Inflammatory macrophage treated with lipopolysaccharide for 1 hour (primary cell): ENCODE measurements at places on chromosomes 2 and 18.

DNA sequence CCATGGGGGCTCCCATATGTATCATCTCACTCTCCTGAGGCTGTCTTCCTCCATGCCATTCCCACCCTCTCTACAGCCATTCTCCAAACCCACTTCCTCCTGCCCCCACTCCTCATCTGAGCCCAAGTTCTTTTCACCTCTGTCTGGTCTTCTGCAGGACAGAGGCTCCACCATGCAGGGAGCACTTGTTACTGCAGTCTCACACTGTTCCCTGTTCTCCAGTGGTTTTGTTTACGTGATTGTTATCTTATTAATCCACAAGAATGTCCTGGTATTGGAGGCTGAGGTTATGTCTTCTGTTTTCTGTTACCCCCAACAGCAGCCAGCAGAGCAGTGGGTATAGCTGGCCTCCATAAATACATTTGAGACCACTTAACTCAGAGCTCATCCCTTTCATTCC, 51.4 kb downstream of the PAX8 start:
- no peak for DNase-seq

GRCh38 chr18:42782929-42783328, 332.6 kb downstream of the RIT2 start:
- DNase-seq, result no peak

DNA sequence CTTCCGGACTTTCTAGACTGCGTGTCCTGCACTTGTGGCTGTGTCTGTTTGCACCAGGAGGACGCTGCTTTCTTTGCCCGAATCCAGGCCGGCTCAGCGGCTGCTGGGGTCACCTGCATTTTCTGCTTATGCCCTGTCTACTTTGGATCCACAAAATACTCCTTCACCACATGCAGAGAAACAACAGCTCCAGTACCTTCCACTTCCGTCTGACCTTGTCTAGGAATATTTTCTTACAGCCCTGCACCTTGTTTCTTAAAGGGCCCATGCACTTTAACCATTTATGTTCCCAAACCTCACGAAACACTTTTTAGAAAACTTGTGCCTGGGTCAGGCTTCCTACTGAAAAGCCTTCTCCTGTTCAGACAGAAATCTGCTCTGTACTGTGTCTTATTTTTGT, 129.4 kb upstream of the NCK2 start:
- no peak for DNase-seq

DNA sequence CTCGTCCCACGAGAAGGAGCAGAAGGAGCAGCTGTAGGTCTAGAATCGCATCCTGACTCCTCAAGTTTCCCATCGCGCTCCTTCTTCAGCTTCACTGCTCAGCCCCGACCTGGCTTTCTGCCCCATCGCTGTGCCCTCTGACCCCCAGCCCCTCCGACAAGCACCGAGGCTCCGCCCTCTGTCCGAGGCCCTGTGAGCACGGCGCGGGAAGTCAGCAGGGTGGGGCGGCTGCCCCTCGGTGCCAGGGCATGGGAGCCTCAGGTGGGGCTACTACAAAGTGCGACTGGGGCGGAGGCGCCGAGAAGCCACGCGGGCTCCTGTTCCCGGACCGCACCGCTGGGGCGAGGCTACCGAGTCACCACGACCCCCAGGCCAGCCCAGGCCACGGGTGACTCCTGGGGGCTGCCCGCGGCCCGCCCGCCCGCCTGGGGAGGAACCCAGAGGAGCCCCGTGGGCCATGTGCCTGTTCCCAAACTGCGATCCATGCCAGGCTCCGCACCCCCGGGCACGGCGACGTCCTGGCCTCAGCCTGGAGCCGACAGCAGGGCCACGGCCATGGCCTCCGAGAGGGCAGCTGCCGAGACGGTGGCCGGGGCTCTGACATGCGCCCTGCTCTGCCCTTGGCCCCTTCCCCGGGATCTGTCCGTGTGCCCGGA, 36.6 kb upstream of the ID2 start:
- DNase-seq, result no peak

DNA sequence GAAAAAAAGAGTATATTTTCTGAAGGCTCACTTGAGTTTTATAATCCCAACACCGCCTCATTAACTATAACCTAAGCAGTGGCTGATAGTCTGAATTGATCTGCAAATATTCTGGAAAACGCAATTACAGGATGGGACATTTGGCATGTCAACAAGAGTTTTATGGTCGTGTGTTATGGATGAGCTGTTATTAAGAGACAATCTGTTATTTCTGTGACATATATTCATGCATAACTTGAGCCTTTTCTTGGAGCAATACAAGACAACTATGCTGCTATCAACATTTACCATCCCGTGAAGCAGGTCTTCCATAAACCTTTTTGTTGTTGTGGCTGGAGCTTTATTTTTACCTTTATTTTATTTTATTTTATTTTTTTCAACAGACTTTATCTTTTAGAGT, 164.4 kb downstream of the SCG2 start:
- DNase-seq, result no peak

DNA sequence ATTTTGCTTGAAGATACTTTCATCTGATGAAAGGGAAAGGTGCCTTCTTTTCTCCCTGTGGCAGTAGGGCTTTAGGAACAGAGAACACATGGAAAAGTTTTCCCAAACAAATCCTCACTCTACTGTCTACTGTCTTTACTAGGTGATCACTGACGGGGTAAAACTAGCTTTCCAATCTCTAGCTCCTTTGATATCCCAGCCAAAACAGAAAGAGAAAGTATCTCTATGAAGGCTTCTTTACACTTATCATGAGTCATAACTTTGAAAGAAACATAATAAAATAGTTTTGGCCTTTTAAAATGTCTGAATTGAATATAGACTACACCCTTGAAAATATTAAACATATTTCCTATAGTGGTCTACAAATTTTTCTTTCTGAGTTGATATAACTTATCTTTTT, 214.5 kb downstream of the DSEL start:
- DNase-seq, result no peak

DNA sequence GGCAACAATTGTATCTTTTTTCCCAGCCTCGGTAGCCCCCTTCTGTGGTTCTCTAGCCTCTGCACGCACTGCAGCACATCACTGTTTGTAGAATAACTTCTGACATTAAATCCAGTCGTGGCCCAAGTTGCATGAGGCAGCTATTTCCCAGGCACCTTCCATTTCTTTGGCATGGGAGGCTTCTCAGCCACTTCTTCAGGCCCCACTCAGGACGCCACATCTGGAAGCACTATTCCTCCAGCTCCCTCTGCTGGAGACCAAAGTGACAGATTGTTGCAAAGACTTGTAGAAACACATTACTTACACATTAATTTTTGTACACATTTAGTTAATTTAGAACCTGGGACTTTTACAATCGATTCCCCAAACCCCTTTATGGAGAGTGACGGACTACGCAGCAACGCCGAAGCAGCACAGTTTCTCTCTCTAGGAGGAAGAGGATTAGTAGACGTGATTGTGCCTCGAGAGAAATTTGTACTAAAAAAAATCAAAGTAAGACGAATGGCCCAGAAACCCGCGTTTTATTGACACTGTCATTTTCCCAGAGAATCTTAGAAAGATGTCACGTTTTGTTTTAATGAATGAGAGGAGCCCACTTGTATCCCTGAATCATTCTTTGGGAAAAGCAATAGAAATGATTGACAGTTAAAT, 57.8 kb upstream of the RGPD5 start:
- peak; percentile 32 for DNase-seq

GRCh38 chr2:196914867-196915460, 11.5 kb downstream of the PGAP1 start:
- peak; percentile 45 for DNase-seq

- DNase-seq, result no peak
Measured at GRCh38 chr2:218815649-218816048, 16.0 kb downstream of the PRKAG3 start.

DNA sequence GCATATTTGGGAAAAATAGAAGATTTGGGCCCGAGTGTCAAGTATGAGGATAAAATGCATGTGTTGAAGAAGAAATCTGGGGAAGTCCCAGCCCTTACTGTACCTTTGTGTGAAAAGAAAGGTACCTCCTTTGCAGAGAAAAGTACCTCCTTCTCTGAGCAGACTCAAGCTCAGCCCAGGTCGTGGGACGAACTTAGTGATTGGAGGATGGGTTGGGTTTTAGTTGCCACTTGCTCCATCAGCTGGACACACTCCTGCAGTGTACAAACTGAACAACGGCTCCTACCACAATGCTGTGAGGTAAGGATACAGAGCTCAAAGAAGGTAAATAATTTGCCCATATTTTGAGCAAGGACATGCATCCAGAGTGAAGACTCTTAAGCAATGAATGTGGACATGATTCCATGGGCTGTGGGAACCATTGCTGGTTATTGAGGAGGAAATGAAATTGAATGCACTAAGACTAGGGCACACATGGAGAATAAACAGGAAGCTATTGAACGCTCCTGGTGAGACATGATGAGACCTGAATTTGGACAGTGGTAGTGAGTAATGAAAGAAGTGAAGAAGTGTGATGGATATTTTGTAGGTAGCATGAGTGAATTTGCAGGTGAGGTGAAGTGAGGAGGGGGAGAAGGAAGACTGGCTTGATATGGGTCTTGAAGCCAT, 49.8 kb upstream of the IL1RL1 start:
- DNase-seq, result no peak

DNA sequence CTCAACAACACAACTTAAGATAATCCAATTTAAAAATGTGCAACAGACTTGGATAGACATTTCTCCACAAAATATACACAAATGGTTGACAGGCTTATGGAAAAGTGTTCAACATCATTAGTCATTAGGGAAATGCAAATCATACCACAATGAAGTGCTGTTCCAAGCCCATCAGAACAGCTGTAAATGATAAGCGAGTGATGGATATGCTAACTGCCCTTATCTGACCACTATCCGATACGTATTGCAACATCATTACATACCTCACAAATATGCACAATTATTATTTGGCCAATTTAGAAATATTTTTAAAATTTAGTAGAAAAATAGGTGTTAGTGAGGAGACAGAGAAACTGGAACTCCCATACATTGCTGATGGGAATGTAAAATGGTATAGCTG, 62.2 kb downstream of the PPP4R1 start:
- no peak for DNase-seq

DNA sequence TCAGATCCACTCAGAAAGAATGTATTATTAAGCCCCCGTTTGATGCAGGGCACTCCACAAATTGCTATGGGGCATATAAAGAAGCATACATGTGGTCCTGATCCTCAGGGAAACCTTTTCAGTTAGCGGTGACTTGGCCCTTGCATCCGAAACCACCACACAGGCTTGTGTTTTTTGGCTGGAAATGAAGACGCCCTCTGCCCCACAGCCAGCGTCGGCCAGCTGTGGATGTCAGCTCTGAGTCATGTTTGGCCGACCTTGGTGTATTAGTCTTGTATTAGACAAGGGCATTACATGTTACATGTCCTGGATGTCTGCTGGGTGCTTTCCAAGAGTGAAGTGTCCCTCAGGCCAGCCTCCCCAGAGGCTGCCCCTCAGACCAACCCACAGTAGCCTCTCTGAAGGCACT, 107.6 kb upstream of the MAP3K20 start:
- DNase-seq, result no peak

DNA sequence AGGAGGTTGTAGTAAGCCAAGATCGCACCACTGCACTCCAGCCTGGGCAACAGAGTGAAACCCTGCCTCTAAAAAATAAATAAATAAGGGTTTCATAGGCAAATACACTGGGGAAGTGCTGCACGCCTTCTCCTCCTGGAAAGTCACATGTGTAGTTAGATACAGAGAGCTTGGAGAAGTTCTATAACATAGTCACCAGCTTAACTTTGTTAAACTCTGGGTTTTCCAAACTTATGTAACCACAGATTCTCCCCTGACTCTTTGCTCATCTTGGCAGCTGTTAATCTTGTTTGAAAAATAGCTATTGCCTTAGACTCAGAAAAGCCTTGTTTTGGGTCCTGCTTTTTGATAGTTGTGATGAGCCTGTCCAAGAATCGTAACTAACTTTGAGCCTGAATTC, 25.2 kb downstream of the KIAA2012 start:
- DNase-seq, result peak; percentile 98

DNA sequence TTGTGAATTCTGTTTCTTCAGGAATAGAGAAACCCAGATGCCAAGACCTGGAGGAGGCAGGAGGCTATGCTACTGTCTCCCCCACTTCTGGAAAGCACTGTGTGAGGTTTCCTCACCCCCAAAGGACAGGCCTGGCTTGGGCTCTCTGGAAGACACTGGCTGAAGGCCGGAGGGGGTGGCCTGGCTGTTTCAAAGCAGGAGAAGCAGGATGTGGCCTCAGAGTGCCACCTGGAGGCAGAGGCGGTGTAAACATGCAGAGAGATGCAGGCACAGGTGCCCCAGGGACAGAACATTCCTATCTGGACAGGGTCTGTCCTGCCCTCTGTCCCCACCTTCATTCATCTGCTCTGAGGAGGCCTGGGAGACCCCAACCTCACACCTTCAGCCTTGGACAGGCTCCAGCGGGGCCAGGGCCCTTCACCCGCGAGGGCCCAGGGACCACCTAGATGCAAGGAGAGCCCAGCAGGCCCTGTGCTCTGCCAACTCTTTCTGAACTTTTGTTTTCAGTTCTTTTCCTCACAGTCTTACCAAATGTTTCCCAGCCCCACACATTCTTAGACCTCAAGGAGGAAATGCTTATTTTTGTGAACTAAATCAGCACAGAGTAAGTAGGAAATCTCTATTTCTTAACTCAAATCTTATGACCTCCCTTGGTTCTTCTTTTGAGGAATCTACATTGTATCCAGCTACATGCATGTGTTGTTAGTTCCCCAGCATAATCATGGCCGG, 79.2 kb downstream of the LONRF2 start:
- peak; percentile 70 for DNase-seq

GRCh38 chr18:36629836-36630235, 199.0 kb downstream of the TPGS2 start:
- no peak for DNase-seq

DNA sequence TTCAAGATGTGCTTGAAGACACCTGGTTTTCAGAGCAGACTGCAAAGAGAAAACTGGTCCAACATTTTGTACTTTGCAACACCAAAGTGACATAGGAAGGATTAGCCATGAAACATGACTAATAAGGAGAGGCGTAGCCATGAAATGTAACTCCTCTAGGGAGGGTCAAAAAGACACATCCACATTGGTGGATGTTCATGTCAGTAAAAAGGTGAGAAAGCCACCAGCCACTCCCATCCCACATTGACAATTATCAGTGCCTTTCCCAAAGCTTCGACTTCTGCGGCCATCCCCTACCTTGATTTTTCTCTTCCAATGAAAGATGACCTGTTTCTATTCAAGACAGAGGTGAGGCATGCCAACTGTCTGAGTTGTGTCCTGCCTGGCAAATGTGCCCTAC, 223.2 kb downstream of the ALK start:
- no peak for DNase-seq

- DNase-seq, result no peak
Measured at GRCh38 chr18:78740876-78741275, 238.7 kb upstream of the SALL3 start.

DNA sequence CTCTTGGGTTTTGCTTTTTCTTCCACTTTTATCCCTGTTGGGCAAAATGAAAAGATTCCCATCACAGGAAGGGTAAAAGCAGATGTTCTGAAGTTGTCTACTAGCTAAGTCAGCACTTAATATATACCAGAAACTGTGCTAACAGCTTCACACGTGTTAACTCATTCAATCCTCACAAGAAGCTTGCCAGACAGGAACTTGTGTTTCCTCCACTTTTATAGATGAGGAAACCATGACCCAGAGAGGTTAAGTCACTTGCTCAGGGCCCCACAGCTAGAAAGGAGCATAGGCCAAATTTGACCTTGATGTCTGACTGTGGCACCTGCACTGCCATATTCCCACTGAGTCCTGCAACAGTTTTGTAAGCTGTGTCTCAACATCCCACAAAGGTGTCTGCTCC, 76.8 kb upstream of the EPC2 start:
- no peak for DNase-seq
